GM12878 (cell line): ENCODE measurements at places on chromosomes 2 and 18.

DNA sequence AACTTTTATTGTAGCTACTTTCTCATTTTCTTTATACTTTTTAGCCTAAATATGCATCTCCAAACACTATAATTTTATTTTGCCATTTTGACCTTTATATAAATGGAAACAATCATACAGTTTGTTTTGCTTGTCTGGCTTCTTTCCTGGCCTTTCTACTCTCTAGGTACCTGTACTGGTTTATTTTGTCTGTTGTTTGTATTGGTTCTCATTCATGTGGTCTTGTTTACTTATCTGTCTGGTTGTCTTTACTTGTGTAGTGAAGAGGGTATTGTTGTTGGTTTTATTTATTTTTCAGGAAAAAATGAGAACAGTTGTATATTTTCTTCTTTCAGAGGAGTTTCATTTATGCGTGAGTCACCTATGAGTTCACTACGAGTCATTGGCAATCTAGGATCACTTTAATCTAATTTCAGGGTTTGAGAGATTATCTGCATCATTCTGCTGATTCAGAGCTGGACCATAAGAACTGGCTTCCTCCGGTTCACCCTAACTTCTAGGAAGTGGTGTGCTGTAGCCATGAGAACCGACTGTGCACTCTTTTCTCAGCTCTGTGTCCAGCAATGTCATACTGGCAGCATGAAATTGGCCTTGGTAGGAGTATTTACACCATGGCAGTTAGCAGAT, 33.1 kb upstream of the HDAC4 start:
- no peak for DNase-seq
- no peaks in the 10 kb centered on the region for H3K4me1 ChIP-seq
- no peaks in the 10 kb centered on the region for H3K27me3 ChIP-seq

DNA sequence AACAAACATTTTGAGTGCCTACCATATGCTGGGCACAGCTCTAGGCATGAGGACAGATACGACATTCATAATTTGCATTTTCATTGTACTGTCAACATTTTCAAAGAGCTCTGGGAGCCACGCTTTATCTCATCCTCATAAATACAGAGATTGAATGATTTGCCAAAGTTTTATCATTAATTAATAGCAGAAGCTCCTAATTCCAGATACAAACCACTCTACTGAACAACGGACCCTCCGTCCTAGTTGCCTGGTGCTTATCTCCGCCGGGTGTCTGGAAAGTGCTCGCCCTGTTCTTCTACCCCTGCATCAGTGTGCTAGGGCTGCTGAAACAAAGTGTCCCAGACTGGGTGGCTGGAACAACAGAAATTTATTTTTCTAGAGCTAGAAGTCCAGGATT, 23.8 kb downstream of the SERTAD2 start:
- H3K4me3 ChIP-seq = no peak overlapping the region
- peaks cover 10% of the 10 kb centered on the region for H3K36me3 ChIP-seq
- no peak for DNase-seq

GRCh38 chr2:215441560-215442400, 5.9 kb upstream of the FN1 start:
- no peak for DNase-seq
- no peaks in the 10 kb centered on the region for H3K4me1 ChIP-seq
- H3K27ac ChIP-seq = no peak overlapping the region
- no peaks in the 10 kb centered on the region for H3K36me3 ChIP-seq

DNA sequence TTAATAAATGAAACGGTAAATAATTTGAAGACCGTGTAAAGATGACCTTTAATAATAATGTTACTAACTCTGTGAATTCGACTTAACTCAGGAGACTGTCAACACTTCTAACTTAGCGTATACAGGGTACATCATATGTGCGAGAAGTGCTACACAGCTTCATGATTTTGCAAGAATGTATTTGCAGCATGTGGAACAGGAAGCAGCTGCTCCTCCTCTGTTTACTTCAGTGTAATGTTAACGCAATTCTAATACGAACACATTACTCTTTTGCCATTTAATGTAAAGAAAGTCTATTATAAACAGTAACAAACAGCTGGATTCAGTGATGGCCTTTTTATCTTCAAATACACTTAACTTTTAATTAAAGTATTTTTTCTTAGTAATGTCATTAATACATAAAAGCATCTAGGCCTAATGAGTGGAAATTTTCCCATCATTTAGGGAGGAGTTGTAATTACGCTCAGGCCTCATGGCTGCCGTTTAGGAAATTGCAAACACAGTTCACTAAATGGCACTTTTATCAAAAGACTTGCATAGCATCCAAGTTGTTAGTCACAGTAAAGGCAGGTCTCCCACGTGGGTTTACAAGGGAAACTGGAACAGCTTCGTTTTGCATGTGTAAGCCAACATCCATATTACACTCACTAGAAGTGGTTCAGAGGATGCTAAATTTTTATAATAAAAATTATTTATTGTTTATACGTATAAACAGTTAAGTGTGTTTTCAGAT, 635.7 kb downstream of the FBXO15 start:
- H3K4me3 ChIP-seq = no peak overlapping the region
- no peak for DNase-seq
- H3K4me1 ChIP-seq = no peaks in the 10 kb centered on the region
- H3K27ac ChIP-seq = no peak overlapping the region
- H3K36me3 ChIP-seq = no peaks in the 10 kb centered on the region

DNA sequence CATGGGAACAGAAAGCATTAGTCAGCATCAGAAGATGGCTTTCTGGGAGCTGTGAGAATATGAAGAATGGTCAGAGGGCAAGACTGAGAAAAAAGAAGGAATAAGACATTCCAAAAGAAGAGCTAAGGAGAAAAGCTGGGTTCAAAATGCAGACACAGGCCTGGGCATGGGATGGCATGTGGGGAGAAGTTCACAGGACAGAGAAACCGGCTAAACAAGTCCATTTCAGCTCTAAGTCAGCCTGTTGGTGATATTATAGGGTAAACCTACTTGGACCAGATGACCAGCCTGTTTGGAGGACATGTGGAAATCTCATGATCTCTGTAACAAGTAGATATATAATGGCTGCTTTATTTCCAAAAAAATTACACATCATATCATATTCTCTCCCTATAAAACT, 91.7 kb upstream of the MEIS1 start:
- H3K4me1 ChIP-seq = no peaks in the 10 kb centered on the region
- no peak overlapping the region for H3K27ac ChIP-seq
- DNase-seq = no peak
- no peaks in the 10 kb centered on the region for H3K36me3 ChIP-seq
- no peaks in the 10 kb centered on the region for H3K27me3 ChIP-seq

DNA sequence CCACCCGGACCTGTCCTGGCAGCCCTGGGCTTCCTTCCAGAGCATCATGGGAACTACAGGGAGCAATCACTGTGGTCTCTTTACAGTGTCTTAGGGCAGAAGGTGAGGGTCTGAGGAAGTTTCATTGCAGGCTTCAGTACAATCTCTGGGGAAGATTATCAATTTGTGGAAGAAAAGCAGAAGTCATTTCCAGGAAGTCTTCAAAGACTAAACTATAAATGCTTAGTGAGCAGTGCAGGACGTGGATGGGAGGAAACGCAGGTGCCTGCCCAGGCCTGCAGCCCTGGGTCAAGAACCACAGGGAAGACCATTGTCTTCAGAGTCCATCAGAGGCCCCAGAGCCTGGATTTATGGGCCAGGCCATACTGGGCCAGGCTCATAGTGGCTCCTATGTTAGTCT, 54.3 kb downstream of the INO80C start:
- no peak overlapping the region for H3K27ac ChIP-seq
- H3K27me3 ChIP-seq = no peaks in the 10 kb centered on the region
- no peaks in the 10 kb centered on the region for H3K4me1 ChIP-seq
- DNase-seq = no peak
- no peak overlapping the region for H3K4me3 ChIP-seq

GRCh38 chr2:219739066-219739465, 111.6 kb downstream of the SLC4A3 start:
- H3K27me3 ChIP-seq = no peaks in the 10 kb centered on the region
- no peak overlapping the region for H3K4me3 ChIP-seq

- no peaks in the 10 kb centered on the region for H3K36me3 ChIP-seq
- H3K27ac ChIP-seq = no peak overlapping the region
- no peaks in the 10 kb centered on the region for H3K4me1 ChIP-seq
- no peak overlapping the region for H3K4me3 ChIP-seq
- no peak for DNase-seq
These were observed 206.1 kb downstream of the TWIST2 start for GRCh38 chr2:239053801-239054503.

GRCh38 chr2:3635171-3635974, 22.6 kb upstream of the ALLC start:
- no peaks in the 10 kb centered on the region for H3K4me1 ChIP-seq
- no peak overlapping the region for H3K27ac ChIP-seq
- no peaks in the 10 kb centered on the region for H3K27me3 ChIP-seq

GRCh38 chr2:166727095-166727494, 161.2 kb upstream of the XIRP2 start:
- DNase-seq = peak; percentile 47
- H3K4me3 ChIP-seq = no peak overlapping the region
- no peaks in the 10 kb centered on the region for H3K27me3 ChIP-seq
- no peaks in the 10 kb centered on the region for H3K36me3 ChIP-seq

DNA sequence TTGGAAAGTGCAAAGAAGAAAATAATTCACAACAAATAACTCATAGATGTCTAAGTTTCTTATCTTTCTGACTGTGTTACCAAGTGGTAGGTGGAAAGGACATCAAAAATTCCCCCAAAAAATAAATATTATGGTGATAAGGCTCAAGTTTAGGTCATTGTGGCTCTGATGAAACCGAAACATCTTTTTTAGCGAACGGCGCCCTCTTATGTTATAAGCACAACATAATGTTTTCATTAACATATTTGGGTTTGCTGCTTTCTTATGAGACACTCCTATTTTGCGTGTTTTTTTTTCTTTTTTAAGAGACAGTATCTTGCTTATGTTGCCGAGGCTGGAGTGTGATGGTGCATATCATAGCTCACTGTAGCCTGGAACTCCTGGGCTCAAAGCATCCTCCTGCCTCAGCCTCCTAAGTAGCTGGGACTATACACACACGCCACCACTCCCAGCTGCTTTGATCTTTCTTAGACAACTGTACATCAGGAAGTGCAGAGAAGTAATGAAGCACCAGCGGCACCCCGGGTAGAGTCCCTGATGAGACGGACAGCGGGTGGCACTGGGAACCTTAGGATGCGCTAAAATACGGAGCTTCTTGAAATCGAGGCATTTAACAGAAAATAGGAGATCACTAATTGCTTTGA, 38.5 kb upstream of the SLC35G4 start:
- no peaks in the 10 kb centered on the region for H3K36me3 ChIP-seq
- H3K4me3 ChIP-seq = no peak overlapping the region

GRCh38 chr2:200786423-200786822, 25.3 kb upstream of the BZW1 start:
- H3K27me3 ChIP-seq = no peaks in the 10 kb centered on the region; the same call in 1 of the 2 replicates
- DNase-seq = no peak
- no peaks in the 10 kb centered on the region for H3K4me1 ChIP-seq
- no peak overlapping the region for H3K27ac ChIP-seq
- no peaks in the 10 kb centered on the region for H3K36me3 ChIP-seq
- no peak overlapping the region for H3K4me3 ChIP-seq

GRCh38 chr2:222213049-222213448, 85.7 kb downstream of the PAX3 start:
- no peak overlapping the region for H3K4me3 ChIP-seq
- no peak overlapping the region for H3K27ac ChIP-seq
- H3K36me3 ChIP-seq = no peaks in the 10 kb centered on the region
- no peaks in the 10 kb centered on the region for H3K4me1 ChIP-seq
- no peaks in the 10 kb centered on the region for H3K27me3 ChIP-seq
- DNase-seq = no peak

GRCh38 chr2:227939271-227940027, 68.0 kb downstream of the DAW1 start:
- H3K27me3 ChIP-seq = no peaks in the 10 kb centered on the region
- no peaks in the 10 kb centered on the region for H3K4me1 ChIP-seq
- H3K27ac ChIP-seq = no peak overlapping the region

DNA sequence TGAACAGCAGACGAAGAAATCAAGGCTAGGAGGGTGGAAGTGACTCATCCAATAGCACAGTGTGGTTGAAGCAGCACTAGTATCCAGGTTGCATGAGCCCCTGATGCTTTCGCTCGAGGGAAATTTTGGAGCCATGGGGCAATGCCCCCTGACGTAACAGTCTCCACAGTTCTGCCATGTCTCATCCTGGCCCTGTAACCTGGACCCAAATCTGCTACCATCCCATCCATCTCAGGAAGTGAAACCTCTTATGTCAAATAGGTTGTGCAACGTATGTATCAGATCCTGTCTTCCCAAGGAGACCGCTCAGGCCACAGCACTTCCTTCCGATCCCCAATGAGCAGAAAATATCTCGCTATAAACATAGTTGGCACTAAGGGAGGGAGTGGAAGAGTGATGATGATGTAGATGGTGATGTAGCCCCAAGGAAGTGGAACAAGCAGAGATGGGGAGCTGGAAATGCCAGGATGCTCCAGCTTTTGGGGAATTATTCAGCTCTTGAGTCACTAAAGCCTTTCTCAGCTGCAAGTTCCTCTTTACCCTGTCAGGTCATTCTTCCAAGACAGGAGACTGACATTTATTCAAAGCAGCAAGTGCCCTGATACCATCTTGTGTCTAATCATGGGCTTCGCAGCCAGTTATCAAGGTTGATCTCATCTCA, 3.0 kb upstream of the IL1B start:
- no peaks in the 10 kb centered on the region for H3K27me3 ChIP-seq
- DNase-seq = no peak
- H3K4me3 ChIP-seq = no peak overlapping the region
- no peak overlapping the region for H3K27ac ChIP-seq
- no peaks in the 10 kb centered on the region for H3K36me3 ChIP-seq
- peaks cover 36% of the 10 kb centered on the region for H3K4me1 ChIP-seq

GRCh38 chr2:63514237-63514716, 74.0 kb downstream of the WDPCP start:
- no peak for DNase-seq
- no peaks in the 10 kb centered on the region for H3K4me1 ChIP-seq
- no peak overlapping the region for H3K27ac ChIP-seq
- no peaks in the 10 kb centered on the region for H3K36me3 ChIP-seq
- no peak overlapping the region for H3K4me3 ChIP-seq

DNA sequence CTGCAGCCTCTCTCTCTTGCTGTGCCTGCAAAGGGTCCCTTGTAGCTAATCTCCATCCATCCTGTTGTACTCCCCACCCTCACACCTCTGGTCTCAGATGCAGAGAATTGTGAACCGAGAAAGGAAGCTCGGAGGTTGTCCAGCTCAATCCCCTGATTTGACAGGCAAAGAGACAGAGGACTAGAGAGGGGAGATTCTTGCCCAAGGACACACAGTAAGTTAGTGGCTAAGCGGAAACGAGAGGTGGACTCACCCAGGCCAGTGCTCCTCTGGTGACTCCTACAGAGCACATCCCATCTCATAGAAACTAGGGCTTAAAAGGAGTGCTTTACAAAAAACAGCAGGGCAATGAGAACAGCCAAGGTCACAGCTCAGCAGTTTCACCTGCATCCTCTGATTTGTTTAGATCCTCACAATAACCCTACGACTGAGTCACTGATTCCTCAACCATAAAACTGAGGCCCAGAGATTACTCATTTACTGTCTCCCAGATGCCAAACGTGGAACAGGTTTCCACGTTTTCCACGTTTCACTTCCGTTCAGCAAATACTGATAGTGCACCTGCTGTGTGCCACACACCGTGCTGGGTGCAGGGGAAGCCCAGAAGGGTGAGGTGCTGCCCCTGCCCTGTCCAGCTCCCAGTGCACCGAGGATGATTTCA, 22.1 kb downstream of the EHD3 start:
- H3K27me3 ChIP-seq = no peaks in the 10 kb centered on the region
- H3K36me3 ChIP-seq = no peaks in the 10 kb centered on the region
- no peak overlapping the region for H3K4me3 ChIP-seq
- H3K27ac ChIP-seq = peak overlapping the region; percentile 27
